Fibroblast of upper back skin (primary cell): ENCODE measurements at places on chromosomes 4 and X.

DNA sequence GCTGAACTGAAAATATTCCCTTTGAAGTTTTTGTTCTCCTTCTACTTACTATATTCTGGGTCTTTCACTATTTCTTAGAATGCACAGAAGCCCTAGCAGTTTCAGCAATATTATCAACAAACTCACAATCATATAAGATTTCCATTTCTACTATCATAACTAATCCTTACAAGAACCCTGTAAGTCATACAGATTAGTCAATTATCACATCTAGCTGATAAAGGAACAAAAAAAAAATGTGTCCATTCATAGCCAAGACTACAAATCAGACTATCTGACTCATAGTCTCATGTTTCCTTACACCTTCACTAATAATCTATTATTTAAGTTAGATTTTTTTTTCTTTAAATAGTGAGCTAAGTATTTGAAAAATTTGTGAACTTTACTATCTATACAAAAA lies 72.5 kb downstream of the LRBA start:
- no peak for DNase-seq

GRCh38 chr4:132691668-132692067 lies 457.4 kb upstream of the PCDH10 start:
- DNase-seq = no peak

- no peak for DNase-seq
Observed at GRCh38 chr4:20987191-20987590, 286.9 kb downstream of the PACRGL start.

- DNase-seq = no peak
Observed at GRCh38 chr4:108181704-108182103, 13.0 kb upstream of the LEF1 start.

- DNase-seq = no peak
Observed at GRCh38 chrX:130083656-130084382, 26.5 kb downstream of the ELF4 start.

- DNase-seq = peak; percentile 12
Observed at GRCh38 chrX:16924631-16925480, 21.6 kb upstream of the REPS2 start.

- no peak for DNase-seq
Observed at GRCh38 chr4:34932591-34932990, 1311.7 kb downstream of the ARAP2 start.

DNA sequence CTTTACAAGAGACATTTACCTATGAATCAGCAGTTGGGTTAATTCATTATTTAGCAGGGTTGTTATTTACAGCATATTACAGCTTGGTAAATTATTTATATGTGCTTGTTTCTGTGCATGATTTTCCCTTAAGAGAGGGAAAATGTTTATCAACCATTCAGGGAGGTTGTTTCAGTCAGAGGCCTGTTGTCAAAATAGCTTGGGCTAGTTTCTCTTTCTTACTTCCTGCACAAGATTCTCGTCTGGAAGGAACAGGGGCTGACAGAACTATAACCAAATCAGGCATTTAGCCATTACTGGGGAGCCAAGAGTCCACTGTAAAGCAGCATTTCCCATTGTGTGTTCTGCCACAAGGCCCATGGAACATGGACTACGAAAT lies 135.8 kb downstream of the HS6ST2 start:
- DNase-seq = no peak

DNA sequence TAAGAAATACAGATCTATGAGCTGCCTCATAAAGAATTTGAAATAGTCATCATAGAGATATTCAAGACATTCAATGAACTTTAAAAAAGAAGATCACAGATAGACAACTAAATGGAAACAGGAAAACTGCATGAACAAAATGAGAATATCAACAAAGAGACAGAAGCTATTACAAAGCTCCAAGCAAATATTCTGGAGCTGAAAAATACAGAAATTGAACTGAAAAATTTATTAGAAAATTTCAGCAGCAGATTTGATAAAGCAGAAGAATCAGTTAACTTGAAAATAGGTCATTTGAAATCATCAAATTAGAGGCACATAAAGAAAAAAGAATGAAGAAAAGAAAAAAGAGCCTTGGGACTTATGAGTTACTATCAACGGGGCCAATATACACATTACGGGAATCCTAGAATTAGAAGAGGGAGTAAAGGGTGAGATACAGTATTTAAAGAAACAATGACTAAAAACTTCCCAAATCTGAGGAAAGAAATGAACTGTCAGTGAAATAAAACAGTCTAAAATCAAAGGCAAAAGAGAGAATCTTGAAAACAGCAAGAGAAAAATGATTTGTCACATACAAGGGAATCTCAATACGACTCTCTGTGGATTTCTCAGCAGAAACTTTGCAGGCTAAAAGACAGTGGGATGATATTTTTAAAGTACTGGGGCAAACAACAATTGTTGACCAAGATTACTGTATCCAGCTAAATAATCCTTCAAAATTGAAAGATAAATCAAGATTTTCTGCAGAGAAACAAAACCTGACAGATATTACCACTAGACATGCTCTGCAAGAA lies 641.6 kb downstream of the ANKRD50 start:
- DNase-seq = no peak

DNA sequence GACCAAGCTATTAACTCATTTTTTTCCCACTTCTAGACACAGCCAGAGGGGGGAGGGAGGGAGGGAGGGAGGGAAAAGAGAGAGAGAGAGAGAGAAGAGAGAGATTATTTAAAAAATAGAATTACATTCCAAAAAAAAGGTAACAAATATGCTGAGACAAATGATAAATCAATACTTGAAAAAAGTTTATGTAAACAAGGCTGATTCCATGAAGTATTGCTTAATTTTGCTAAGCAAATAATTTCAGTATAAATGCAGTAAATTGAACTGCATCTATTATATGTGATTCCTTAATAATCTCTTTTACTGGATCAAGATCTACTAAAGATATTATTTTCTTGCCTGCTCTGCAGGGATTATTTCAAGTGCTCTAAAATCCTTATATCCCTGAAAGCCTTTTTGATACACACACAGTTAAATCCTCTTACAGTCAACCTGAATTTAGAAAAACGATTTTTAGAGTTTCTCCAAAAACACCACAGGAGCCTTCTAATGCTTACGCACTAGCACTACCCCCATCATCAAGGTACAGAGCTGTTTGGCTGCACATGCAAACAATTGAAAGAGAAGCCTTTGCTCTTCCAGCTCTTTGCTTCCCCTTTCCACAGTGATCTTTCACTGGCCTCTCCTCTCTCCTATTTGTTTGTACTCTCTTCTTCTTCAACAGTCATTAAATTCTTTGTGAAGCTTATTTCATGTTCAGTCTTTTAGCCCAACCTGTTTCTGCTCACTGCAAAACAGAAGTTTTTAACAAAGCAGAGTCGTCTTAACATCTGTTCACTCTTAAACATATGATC lies 426.3 kb upstream of the FAM241A start:
- DNase-seq = no peak

DNA sequence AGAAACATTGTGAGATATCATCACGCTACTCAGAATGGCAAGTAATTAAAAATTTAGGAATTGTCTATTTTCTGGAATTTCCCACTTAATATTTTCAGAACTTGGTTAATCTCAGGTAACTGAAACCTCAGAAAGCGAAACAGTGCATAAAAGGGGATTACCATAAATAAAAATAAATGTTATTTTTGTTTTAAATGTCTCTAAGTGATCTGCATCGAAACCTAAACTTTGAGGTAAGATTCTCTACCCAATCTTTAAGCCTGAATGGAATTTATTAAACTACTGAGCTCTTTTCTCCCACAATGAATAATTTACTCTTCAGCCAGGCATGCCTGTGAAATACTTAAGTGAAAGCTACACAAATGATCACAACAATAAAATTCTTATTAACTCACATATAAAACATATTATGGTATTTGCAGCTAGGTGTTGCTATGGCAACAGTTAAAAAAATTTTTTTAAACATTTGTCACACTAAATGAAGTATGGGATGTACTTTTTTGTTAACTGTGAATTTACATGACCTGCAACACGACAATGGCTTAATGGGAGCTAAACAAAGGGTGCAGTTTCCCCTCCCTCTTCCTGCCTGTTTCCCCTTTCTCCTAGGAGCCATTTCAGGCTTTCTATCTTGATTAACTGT lies 220.2 kb upstream of the PRPS2 start:
- DNase-seq = no peak

DNA sequence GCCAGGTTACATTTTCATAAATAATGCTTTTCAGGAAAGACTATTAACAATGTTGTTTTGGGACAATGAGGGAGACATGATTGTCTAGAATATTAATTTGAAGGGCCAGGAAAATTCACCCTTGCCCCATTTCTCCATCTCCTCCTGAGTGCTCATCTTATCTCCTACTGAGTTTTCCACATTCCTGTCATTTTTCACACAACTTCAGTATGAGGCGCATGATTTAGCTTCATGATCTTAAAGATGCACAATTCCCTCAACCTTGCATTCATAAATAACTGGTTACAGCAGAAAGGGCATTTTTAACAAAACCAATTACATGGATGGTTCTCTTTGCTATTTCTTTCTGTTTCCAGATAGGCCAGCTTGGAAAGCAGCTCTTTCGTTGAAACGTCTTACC lies 1699.2 kb upstream of the IGFBP7 start:
- peak; percentile 19 for DNase-seq

DNA sequence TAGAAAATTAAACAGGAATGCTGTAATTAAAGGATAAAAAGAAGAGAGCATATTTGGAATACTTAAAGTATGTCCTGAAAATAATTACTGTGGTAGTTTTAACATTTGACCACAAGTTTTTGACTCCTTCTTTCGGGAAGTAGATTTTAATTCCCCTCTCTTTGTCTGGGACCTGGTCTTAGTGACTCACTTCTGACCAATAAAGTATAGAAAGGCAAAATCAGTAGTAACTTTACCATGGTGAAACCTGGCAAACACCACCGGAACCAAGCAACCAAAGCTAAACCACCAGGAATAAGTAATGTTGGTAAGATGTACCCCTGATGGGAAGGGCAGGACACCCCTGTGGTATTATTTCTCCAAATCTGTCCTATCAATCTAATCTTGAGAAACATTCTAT lies 314.8 kb downstream of the PDHA2 start:
- DNase-seq = peak; percentile 15

GRCh38 chr4:129350834-129351721 lies 255.1 kb downstream of the C4orf33 start:
- peak; percentile 5 for DNase-seq

DNA sequence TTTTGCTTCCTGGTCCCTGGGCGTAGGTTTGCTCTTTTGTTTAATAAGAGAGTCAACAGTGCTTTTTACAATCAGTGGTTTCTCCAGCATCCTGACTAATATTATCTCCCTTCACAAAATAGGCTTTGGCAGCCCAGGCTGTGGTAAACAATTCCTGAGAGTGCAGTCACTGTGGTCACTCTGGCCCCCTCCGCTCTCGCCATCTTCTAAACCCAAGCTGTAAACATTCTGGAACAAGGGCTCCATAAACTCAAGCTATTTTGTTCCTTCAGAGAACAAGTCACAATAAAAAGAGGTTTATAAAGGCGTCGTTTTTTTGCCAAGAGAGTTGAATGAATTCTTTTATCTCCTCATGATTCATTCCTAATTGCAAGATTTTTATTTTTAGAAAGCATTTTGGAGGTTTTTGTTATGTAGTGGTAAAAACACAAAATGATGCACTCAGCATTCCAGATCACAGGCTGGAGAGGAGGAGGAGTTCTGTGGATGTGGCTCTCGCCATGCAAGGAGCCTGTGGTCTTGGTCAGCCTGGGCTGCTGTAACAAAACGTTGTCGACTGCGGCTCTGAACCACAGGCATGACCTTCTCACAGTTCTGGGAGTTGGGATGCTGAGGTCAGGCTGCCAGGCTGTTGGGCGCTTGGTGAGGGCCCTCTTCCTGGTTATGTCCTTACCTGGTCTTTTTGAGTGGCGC lies 486.4 kb upstream of the FAT1 start:
- peak; percentile 35 for DNase-seq

- DNase-seq = no peak
Observed at GRCh38 chr4:110917835-110918234, 295.0 kb upstream of the PITX2 start.

GRCh38 chr4:132264176-132264575 lies 884.9 kb upstream of the PCDH10 start:
- no peak for DNase-seq

DNA sequence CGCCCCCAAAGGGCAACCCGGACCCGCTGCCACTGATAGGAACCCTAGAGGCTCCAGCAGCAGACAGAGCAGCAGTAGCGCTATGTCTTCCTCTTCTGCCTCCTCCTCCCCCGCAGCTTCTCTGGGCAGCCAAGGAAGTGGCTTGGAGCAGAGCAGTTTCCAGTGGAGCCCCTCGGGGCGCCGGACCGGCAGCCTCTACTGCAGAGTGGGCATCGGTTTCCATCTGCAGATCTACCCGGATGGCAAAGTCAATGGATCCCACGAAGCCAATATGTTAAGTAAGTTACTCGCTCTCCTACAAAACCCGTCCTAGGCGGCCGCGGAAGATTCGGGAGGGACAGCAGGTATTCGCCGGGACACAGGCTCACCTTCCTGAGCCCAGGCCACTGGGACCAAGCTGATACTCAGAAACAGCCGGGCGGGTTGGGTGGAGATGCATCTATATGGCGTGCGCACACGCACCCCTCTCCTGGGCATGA lies 477 bp downstream of the FGF5 start:
- peak; percentile 55 for DNase-seq

DNA sequence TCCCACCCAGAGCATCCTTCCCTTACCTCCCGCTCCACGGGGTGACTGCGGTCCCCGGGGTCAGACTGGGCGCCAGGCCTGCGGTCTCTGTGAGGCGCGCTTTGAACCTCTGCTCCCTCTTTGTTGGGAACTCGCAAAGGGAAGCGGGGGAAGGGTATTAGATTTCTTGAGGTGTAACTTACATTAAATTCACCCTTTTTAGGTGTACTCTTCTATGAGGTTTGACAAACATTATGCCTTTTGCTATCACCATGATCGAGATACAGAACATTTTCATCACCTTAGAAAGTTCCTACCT lies 569 bp downstream of the DCK start:
- no peak for DNase-seq

GRCh38 chr4:5774416-5775036 lies 63.5 kb downstream of the EVC start:
- no peak for DNase-seq

DNA sequence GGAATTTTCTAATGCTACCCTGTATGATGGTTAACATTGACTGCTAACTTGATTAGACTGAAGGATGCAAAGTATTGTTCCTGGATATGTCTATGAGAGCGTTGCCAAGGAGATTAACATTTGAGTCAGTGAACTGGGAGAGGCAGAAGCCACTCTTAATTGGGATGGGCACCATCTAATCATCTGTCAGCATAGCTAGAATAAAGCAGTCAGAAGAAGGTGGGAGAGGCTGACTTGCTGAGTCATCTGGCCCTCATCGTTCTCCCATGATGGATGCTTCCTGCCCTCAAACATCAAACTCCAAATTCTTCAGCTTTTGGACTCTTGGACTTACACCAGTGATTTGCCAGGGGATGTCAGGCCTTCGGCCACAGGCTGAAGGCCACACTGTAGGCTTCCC lies 878.5 kb downstream of the PCDH7 start:
- no peak for DNase-seq

DNA sequence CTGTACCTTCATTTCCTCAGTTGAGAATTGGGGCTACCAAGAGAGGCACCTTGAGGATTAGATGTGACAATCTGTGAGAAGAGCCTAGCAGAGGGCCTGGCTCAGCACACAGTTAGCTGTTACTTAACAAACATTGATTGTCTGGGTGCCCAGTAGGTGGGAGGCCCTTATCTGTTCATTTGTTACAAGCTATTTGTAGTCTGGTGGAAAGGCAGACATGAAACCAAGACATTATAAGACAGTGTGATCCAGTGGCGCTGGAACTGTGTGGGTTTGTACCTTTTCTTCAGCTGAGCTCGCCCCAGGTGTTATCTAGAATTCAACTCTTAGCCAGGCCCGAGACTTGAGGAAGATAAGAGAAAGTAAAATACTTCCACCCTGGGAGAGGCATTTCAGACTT lies 16.9 kb downstream of the AKAP4 start:
- no peak for DNase-seq

GRCh38 chr4:122118243-122118642 lies 33.9 kb upstream of the BLTP1 start:
- DNase-seq = no peak
